MCF 10A (cell line): ENCODE measurements at places on chromosomes 7 and 10.
A peak's percentile ranks its signal among the peaks of the same experiment; 100 is the strongest.

GRCh38 chr7:86328801-86329433 lies 314.8 kb upstream of the GRM3 start:
- DNase-seq: no peak

DNA sequence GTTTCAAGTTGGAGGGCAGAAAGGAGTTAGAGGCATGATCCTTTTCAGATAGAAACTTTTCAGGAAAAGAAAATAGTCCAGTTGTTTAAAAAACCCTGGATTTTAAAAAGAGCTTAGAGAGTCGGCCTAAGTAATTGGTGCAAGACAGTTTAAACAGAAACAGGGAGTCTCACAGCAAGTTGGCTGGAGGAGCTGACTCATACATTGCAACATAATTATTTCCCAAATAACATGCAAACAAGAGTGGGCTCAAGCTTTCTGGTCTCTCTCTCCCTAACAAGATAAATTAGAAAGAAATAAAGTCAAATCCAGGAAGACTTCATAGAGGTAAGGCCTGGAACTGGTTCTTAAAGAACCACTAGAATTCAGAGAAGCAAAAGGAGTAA lies 100.3 kb upstream of the AGBL3 start:
- peak; percentile 82 for DNase-seq

GRCh38 chr10:110893559-110894179 lies 21.9 kb downstream of the PDCD4 start:
- peak; percentile 54 for DNase-seq

DNA sequence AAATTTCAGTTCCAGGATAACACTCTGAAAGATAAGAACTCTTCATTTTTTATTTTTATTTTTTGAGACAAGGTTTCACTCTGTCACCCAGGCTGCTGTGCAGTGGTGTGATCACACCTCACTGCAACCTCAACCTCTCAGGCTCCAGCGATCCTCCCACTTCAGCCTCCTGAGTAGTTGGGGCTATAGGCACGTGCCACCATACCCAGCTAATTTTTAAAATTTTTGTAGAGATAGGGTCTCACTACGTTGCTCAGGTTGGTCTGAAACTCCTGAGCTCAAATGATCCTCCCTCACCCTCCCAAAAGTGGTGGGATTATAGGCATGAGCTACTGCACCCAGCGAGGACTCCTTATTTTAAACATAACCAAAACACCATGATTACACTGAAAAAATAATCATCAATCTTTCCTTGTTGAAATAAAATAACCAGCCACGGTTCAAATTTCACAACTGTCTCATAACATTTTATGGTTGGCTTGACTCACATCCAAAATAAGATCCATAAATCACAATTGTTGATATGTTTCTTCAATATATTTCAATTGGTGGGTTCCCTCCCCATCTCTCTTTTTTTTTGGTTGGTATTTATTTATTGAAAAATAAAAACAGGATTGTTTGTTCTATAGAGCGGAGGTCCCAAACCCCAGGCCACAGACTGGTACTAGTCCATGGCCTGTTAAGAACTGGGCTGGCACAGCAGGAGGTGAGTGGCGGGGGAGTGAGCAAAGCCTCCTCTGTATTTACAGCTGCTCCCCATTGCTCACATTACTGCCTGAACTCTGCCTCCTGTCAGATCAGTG lies 60.1 kb upstream of the FAM171A1 start:
- no peak for DNase-seq

GRCh38 chr7:141208539-141208938 lies 134.7 kb downstream of the TMEM178B start:
- DNase-seq: peak; percentile 17

DNA sequence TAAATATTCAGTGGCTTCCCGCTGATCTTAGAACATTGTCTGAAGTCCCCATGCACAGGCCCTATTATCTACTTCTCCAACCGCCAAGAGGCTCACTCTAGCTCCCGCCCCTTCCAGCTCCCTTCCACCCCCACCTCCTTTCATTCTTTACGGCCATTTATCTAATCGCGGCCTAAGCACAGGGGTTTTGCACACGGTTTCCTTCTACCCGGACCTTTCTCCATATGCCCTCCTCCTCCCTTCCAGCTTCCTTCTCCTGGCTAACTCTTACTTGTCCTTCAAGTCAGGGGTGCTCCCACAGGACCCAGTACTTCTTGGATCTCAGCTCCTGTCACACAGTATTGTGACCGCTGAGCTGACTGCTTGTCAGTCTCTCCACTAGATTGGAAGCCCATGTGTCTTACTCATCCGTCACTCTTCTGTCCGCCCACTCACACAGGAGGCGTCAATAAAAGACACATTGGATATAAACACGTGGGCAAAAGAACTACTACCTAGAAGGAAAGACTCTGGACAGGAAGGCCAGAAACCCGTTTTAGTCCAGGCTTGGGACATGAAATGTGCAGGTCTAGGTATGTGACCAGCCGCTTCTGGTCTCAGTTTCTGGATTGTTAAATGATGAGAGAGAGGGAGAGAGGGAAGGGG lies 20.2 kb upstream of the HPS1 start:
- DNase-seq: no peak

DNA sequence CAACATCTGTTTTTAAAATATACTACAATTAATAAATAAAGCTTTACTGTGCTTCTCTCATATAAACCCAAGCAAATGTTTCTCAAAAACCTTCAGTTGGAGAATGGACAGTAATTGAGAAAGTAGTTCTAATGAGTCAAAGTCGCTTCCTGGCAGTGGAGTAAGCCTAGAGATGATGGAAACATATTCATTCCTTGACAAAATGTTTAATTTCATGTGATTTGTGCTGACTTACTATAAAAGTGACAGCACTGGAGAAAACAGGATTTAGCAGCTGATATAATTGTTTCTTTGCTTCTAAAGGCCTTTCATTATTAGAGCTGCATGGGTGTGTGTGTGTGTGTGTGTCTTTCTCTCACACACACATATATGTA lies 9.0 kb downstream of the ELMO1 start:
- DNase-seq: no peak

GRCh38 chr10:105188737-105189462 lies 547.8 kb downstream of the SORCS3 start:
- peak; percentile 73 for DNase-seq

GRCh38 chr7:87475359-87476178 lies at the start of gene ABCB4:
TSS of gene ABCB4 (minus strand) at chr7:87475680. CDS start at chr7:87475465, 215 bp downstream.
- no peak for DNase-seq

GRCh38 chr7:124781907-124782734 lies 16.5 kb upstream of the GPR37 start:
- no peak for DNase-seq

- DNase-seq: no peak
Observed at GRCh38 chr10:95505084-95505610, 56.0 kb downstream of the SORBS1 start.

GRCh38 chr7:27118580-27118979 lies 12.0 kb downstream of the HOXA4 start:
- no peak for DNase-seq

- peak; percentile 84 for DNase-seq
Observed at GRCh38 chr10:5094265-5095205, at the start of gene AKR1C3. TSS of gene AKR1C3 (plus strand) at chr10:5094414. CDS start at chr10:5094445, 31 bp downstream.

DNA sequence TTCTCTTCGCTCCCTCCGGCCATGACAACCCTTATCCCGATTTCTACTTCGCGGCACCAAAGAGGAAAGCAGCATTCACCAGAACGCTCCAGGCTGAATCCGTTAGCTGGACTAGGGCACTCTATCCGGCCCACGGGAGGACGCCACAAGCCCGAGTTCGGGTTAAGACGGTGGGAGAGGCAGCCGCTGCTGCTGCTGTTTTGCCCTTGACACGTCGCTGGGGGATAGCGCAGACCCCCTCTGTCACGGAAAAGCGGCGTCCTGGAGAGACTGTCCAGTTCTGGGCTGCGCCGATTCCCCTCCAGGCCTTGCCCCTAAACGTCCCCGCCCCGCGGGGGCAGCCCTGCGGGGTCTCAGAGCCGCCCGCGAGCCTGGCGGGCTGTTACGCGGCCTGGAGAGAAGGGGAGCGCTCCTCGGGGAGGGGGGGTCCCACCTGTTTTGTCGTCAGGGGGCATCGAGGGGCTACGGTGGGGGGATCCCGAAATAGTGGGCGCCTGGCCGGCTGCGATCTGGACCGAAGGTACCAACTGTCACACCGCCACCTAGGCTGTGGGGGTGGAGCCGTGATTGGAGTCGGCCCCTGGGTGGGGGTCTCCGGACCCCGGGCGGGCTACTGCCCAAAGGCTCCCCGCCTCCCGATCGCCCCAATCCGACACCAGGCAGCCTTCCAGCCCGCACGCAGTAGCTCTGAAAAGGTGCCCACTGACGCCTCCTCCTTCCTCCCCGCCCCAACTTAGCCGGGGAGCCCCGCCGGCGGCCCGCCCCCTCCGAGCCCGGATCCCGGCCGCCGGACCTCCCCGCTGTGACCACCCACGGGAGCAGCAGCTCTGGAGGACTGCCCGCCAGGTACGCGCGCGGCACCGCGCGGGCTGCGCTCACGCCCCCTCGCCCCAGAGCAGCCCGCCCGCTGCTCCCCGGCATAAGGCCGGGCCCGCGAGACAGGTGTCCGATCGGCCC lies 772 bp downstream of the SGMS1 start:
- no peak for DNase-seq

DNA sequence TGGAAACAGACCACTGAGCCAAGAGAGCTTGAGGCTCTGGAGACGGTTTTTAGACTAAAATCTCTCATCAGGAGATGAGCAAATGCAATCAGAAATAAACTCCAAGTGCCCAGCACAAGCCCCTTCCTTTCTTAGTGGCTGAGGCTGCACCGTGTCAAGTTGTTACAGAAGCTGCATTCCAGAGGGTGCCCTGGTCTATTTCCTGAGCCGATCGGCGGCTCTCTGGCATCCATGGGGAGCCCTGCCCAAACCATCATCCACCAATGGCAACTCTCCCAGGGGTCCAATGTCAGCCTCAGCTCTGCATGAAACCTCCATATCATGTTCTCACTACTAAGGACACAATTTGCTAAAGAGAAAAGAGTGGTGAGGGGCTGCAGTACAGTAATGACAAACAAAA lies 89.6 kb downstream of the SVIL start:
- DNase-seq: no peak

GRCh38 chr7:30634634-30635201 lies 40.0 kb downstream of the GARS1 start:
- DNase-seq: no peak

GRCh38 chr7:96322373-96322695 lies 436 bp upstream of the SLC25A13 start:
- no peak for DNase-seq

DNA sequence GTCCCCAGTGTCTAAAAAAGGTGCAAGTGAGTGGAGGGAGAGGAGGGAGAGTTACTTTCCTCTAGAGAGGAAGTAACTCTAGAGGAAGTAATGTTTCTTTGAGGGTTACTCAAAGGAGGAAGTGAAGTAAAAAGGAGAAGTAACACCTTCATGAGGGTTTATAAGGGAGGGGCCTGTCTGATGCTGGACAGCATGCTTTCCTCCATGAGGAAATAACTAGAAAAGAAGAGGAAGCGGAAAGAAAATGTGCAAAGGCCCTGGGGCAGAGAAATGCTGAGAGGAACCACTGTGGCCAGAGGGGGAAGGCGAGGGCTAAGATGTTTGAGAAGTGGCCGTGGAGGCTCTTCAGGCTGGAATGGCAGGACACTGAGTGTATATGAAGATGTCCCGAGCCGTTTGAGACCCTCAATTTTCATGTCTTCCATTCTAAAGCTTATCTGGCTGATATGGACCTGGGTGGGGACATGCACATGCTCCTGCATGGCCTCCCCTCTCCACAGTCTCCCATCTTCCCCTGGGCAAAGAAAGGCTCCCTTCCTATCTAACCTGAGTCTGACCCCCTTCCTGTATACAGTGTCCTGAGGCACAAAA lies 3.4 kb upstream of the SLC18A2 start:
- no peak for DNase-seq

DNA sequence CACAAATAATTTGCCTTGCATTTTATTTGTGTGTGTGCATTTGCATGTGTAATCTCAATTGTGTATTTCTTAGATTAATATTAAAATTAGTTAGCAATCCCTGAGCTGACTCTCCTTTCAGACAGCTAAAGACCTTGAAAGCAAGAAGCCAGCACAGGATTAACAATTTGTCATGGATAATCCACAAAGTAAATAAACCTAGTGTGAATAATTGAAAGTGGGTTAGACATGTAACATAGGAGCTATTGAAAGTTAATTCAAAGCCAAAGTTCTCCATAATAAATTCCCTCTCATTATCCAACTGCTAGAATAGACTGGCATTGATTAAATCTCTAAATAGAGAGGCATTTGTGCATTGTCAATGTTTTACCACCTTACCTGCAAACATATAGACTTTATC lies 326.1 kb downstream of the PLXDC2 start:
- no peak for DNase-seq

GRCh38 chr10:29533696-29534285 lies 101.0 kb downstream of the SVIL start:
- DNase-seq: no peak

DNA sequence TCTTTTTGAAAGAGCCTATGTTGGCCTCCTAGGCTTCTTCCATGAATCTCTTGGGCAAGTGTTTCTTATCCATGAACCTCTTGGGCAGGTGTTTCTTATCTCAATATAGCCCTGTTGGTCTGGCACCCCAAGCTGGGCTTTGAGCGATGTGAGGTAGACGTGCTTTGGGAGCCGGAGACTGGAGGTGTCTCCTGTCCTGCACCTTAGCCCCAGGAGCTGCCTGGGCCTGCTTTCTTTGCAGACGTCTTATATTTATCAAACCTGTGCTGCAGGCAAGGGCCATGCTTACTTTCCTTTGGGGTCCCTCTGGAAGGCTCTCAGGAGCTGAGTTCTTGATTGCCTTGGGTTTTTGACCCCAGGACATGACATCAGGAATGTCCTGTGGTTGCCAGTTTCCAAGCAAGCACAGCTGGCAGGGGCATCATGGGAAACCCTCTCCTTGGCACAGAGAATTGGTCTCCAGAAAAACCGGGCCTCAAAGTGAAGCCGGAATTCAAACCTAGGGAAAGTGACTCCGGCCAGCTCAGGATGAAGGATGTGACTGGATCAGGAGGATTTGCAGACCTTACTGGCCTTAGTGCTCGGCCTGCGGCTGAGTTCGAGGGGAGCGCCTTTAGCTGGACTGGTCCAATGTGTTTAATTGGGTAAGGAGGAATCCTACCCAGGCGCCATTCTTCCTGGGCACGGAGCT lies 2.8 kb downstream of the JAKMIP3 start:
- DNase-seq: no peak

DNA sequence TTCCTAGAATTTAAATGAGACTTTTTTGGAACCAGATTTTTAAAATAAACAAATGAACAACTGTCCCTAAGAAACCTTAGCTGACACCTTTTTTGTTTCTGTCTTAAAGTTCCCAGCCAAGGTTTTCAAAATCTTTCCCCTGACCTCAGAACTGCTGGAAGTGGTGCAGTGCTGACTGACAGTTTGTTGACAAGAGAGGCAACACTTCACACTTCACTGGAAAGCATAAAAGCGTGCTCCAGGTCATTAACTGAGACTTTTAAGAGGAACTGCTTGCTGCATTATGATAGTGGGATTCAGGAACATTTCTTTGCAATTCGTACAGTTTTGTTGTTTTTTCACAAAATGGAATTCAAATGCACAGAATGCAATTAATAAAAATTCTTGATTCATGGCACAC lies 36.2 kb downstream of the SYPL1 start:
- no peak for DNase-seq

GRCh38 chr10:94180576-94180975 lies 182.2 kb downstream of the NOC3L start:
- DNase-seq: no peak

GRCh38 chr7:112370436-112370835 lies 79.8 kb upstream of the IFRD1 start:
- peak; percentile 58 for DNase-seq

GRCh38 chr10:100020142-100020885 lies 10.6 kb upstream of the DNMBP start:
- DNase-seq: no peak
